ENCODE measurements at places on chromosomes 7 and 10. TPM values are rescaled to one million over a fixed set of nuclear protein-coding genes. Genes with fewer than 3 reads are reported as not detected.

GRM3 gene
- polyA plus RNA-seq = not detected

NRF1 gene
- 11.1 TPM for polyA plus RNA-seq

- no peak for DNase-seq
These were observed 25.1 kb downstream of the TBXAS1 start for GRCh38 chr7:139854124-139854511.

- no peak for DNase-seq
These were observed 25.5 kb downstream of the KLHDC10 start for GRCh38 chr7:130095812-130096211.

Measured in muscle of arm (tissue), 14 donors.